SK-N-SH (cell line): ENCODE measurements at places on chromosomes 1 and 21.

- no peak for DNase-seq
Measured at GRCh38 chr1:40706626-40707025, 15.1 kb downstream of the NFYC start.

- DNase-seq, result no peak
Measured at GRCh38 chr1:19942657-19943056, 19.2 kb upstream of the PLA2G2E start.

DNA sequence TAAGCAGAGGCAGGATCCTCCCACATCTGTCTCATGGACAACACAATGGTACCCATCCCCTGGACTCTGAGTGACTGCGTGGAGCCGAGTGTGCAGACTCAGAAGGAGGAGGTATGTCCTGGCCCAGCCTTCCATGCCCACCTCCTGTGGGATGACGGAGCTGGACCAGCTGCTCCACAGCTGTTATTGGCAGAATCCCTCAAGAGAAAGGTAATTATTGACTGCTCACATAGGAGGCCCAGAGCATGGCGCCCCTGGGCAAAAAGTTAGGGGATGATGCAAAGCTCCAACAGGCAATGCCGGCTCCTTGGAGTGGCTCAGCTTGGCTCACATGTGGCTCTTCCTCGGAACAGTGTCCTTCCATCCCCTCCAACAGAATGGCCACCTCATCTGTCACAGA is 12.2 kb upstream of the ACTRT2 start:
- no peak for DNase-seq

- DNase-seq, result no peak
Measured at GRCh38 chr1:186188004-186188539, 187.0 kb downstream of the TPR start.

DNA sequence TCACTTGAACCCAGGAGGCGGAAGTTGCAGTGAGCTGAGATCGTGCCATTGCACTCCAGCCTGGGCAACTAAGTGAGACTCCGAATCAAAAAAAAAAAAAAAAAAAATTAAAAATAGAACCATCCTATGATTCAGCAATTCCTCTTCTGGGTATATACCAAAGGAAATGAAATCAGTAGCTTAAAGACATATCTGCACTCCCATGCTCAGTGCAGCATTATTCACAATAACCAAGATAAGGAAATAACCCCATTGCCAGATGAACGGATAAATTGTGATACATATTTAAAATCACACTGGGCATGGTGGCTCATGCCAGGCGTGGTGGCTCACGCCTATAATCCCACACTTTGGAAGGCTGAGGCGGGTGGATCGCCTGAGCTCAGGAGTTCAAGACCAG is 23.8 kb downstream of the ALDH9A1 start:
- no peak for DNase-seq

DNA sequence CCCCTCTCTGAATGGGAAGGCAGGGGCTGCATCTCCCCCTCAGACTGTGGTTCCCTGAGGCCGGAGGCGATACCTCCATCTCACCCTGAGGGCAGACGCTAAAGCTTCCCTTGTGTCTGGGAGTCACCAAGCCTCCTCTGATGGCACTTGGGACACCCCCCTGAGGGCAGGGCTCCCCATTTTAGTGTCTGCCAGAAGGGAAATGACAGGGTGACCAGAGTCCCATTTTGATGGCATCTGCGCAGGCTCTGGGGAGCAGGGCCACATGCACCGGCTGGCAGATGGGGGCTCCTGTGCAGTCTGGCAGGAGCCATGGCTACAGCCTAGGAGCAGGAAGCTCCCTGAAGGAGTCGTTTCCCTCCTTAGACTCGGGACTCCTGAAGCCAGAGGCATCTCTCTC is 1.7 kb downstream of the S100A2 start:
- no peak for DNase-seq

- DNase-seq, result no peak
Measured at GRCh38 chr21:46248422-46248782, 19.8 kb upstream of the LSS start.

DNA sequence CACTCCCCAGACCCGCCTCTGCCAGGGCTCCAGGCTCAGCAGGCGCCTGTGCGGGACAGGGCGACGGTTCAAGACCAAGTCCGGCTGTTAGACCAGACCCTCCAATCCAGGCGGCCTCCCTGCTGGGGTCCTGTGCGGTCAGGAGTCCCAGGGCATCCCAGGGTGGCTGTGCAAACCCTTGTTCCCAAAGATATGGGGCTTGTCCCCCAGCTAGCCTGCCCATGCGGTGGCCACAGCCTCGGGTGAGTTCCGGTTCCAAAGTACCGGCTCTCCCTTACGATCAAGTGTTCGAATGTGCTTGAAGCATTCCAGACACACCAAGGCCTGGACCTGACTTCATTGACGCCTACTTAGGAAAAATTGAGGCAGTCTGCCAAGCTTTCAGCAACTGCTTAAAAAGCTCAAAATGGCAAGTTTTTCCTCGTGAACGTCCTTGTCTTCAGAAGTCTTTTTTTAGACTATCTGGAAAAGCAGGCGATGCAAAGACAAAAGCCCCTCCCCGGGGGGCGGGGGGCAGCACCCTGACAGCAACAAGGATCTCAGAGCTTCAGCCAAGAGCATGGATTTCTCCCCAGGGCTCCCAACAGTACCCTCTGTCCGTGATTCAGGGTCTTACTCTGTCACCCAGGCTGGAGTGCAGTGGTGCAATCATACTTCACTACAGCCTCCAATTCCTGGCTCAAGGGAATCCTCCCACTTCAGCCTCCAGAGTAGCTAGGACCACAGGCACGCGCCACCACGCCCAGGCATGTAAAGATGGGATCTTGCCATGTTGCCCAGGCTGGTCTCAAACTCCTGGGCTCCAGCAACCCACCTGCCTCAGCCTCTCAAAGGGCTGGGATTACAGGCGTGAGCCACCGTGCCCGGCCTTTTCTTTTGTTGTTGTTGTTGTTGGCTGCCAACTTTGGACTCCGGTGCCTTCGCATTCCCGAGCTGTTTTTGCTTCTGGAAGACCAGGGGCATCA is 2.3 kb downstream of the FAAP20 start:
- no peak for DNase-seq

GRCh38 chr1:3183813-3184212 is 114.8 kb downstream of the PRDM16 start:
- DNase-seq, result no peak

GRCh38 chr1:119367432-119368124 is 1.0 kb upstream of the HAO2 start:
- peak; percentile 35 for DNase-seq

DNA sequence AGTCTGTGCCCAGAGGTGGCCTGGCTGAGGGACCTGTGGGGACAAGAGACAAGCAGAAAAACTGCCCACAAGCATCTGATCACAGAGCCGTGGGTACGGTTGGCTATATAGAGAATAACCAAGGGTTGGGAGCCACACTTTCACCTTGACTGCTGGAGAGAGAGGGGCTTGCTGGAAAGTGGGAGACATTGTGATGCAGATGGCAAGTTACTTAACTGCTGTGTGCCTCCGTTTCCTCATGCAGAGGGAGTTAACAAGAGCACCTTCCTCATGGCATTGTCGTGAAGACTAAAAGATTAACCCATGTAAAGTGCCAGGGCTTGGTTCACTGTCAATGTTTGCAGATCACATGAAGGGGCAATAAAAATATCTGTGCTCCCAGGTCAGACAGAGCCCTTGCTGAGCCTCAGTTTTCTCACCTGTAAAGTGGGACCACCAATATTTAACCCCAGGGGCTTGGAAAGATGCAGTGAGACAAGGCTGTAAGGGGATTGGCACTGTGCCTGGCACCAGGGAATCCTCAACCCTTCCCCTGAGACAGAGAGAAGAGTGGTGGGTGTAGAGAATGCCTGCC is 52.8 kb downstream of the SDC3 start:
- DNase-seq, result no peak

GRCh38 chr1:25134801-25135461 is 97.4 kb downstream of the SYF2 start:
- no peak for DNase-seq

DNA sequence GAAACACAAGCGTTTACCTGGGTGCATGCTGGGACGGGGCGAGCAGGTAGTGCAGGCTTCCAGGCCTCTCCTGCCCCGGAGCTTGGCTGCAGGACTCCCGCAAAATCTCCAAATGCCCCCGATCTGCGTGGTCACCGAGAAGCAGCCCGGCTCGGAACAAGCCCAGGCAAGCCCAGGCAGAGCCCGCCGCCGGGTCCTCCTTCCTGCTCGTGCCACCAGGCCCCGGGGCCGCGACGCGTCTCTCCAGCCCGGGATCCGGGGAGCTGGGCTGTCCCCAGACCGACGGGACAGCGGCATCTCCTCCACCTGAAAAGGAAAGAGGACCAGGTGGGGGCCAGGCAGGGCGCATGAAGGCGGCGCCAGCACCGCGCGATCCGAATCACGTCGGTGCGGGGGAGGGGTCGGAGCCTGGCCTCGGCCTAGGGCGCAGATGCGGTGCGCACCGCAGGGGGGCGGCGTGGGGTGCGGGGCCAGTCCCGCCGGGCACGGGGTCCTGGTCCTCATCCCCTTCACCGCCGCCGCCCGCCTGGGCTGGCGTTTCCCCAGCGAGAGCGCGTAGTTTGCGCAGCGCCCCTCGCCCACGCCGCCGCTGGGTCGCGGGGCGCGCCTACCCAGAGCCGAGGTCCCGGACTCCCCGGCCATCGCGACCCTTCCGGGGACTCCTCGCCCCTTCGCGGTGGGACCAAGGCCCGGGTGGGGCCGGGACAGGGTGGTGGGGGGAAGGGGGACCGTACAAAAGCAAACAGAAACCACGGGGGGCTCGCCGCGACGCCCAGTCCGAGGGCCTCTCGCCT is 52.4 kb upstream of the H6PD start:
- peak; percentile 86 for DNase-seq

DNA sequence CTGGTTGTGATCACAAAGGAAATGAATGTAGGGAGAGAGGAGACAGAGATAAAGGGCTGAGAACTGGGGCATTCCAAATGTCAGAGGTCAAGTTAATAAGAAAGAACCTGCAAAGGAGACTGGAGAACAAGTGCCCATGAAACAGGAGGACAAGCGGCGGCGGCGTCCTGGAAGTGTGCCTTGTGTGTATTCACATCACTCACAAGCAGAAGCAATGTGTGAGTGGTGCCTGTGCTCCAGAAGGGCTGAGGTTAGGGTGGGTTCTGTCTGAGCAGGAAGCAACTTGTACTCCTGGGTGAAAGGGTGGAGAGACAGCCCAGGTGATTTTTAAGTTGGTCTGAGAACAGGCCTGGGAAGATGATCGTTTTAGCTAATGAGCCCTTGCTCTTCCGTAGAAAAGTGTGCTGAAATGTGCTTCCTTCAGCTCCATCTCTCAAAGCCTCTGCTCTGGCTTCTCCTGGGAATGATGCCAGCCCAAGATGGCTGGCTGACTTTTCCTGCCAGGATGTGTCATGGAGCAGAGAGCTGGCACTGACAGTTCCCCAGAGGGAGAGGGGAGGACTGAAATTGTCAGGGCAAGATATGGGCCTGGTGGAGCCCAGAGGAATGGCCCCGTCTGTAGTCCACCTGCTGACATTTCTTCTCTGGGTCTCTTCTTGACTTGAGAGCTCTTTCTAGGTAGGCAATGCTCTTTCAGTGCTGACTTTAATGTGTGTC is 25.1 kb upstream of the PLEKHA6 start:
- peak; percentile 48 for DNase-seq

- no peak for DNase-seq
Measured at GRCh38 chr21:45418301-45419071, 13.5 kb downstream of the COL18A1 start.

- no peak for DNase-seq
Measured at GRCh38 chr1:221172841-221173240, 293.6 kb downstream of the HLX start.

DNA sequence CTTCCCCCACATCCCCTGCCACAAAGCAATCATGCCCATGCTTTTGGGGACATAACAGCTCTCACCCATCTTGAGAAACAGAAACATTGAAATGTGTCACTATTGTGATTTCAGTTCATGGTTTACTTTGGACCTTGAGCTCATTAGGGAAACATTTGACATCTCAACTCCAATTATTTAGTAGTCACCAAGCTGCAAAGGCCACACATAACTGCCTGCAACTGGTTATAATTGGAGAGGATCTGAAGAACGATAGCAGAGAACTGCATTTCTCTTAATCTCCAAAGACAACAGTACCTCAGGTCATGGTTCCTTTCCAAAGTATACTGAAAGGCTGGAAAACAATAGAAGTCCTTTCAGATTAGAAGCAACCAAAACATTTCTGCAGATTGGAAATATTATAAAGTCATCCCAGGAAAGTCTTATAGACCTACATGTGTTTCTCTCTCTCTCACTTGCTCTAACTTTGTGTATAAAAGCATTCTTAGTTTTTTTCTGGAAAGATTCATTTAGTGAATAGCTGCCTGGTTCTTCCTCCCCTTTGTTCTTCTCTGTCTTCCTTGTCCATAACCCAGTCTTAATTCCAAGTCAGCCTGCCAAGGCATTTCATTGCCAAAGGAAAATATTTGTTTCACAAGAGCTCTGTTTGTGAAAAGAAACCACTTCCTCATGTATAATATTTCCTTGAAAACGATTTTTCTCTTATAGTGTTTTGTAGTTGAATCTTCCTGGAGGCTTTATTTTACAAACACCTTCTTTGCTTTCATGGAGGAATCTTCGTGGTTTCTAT is 426.8 kb downstream of the ADGRL2 start:
- no peak for DNase-seq

DNA sequence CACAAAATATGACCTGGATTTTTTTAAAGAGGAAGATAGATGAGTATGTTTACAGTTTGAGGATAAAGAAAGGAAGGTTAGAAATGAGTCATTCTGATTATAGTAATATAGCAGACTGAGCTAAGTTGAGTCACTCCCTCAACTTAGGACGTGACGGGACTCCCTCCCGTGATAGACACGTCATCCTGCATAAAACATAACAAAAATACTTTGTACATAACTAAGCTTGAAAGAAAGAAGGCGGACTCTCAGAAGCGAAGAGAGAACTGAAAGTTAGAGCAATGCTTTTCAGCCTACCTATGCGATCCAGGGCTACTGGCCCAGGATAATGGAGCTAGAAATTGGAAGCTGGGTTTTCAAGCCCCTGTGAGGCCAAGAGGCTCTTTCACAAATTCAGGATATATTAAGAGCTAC is 53.0 kb upstream of the DESI2 start:
- no peak for DNase-seq

GRCh38 chr1:151839457-151840403 is at the start of gene C2CD4D:
C2CD4D (minus strand) TSS chr1:151839820; CDS start chr1:151838989, 831 bp downstream.
- DNase-seq, result no peak

GRCh38 chr1:47227341-47228232 is 4.4 kb downstream of the TAL1 start:
- no peak for DNase-seq

GRCh38 chr1:70034403-70034802 is 171.0 kb downstream of the LRRC40 start:
- DNase-seq, result peak; percentile 8

- no peak for DNase-seq
Measured at GRCh38 chr1:169877800-169878491, 15.8 kb downstream of the SCYL3 start.

GRCh38 chr1:24846671-24847070 is 83.4 kb downstream of the RUNX3 start:
- no peak for DNase-seq
